RPMI7951 (cell line): ENCODE measurements at places on chromosomes 4 and X. TPM values are rescaled to one million over a fixed set of nuclear protein-coding genes. Genes with fewer than 3 reads are reported as not detected.

DNA sequence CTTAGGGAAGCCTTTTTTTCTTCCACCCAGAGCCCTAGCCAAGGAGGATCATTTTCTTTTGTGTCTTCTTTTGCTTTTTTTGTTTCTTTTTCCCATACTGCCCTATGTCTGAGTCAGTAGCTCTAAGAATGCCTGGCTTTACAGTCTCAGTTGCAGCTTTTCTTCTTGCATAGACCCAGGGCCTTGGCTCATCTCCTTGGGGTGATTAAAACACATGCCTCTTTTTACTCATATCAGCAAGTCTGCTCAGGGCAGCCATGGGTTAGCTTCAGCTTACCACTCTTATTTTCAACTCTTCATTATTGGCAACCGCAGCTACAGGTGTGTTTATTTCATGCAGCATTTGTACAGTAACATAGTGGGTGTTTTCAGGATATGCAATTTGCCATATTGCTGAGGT lies 196.5 kb downstream of the STK32B start:
- DNase-seq, result no peak

- no peak for DNase-seq
These were observed 78.5 kb downstream of the SCLT1 start for GRCh38 chr4:129014566-129015509.

- peak; percentile 47 for DNase-seq
These were observed 203.5 kb downstream of the PRDM5 start for GRCh38 chr4:120718979-120719566.

DNA sequence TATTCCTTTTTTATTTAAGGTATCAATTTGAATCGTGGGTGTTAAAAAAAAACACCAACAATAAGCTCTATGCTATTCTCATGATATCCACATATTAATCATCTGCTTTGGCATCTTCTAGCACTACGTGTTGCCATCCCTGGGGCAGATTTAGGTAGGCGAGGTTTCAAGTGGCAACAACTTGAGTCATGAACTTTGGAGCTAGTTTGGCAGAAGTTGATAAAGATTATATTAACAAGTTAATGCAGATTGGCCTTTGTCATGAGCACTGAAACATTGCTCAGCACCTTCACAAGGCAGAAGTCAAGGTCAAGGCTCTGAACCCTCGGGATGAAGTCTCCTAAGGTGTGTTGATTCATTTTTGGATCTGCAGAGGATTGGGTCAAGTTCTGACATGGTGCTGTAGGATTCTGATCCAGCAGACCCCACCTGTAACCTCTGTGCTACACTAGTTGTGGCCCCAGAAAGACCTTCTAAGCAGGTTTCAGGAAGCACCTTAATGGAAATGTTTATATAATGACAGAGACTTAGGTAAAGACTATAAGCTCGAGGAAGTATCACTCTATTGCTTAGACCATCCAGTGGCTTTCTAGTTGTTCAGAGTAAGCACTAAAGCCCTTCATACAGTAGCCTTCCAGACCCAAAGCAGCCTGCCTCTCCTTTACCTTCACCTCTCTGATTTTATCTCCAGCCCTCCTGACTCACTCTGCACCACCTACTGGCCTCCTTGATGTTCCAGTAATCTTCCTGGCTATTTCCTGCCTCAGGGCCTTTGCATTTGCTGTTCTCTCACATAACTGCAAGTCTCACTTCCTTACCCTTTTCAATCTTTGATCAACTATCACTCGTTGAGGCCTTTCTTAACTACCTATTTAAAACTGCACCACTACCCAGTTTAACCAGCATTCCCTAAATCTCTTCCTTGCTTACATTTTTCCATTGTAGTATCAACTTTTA lies 117.0 kb upstream of the SLC4A4 start:
- DNase-seq, result no peak

GRCh38 chr4:167606551-167606950 lies 372.3 kb upstream of the SPOCK3 start:
- DNase-seq, result no peak

DNA sequence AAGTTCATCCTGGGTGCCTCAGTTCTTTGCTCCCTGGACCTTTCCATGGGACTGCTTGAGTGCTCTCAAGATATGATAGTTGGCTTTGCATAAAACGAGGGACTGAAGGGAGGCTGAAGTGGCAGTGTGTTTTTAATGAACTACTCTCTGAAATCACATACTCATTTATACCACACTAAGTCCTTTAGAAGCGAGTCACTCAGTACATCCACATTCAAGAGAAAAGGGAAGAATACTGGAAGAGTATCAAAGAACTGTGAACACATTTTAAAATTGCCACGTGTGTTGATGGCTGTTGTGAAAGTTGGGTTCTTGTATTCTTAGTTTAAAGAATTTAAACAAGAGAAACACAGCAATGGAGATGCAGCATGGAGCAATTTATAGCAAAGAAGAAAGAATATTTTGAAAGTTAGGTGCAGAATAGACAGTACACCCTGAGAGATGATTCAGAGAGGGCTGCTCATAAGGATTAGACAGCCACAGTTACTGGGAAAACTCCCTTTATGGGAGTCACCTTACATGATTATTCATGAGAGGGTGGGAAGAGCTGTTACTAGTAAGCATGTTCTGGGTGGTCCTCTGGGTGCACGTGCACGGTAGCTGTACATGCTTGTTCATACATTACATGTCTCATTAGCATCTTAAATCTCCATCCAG lies 380.7 kb downstream of the ADGRL3 start:
- no peak for DNase-seq

GRCh38 chr4:100422894-100423293 lies 94.9 kb downstream of the EMCN start:
- DNase-seq, result no peak

The GNRHR gene
- not detected in 2 replicates for total RNA-seq

The BMP3 gene
- under 0.01 TPM in 1 of 2 replicates, not detected in the other for total RNA-seq
